ENCODE measurements at places on chromosomes 12 and 14.

GRCh38 chr12:12899530-12900380 lies 8.4 kb downstream of the GPRC5A start:
- DNase-seq: no peak

- DNase-seq: no peak
Observed at GRCh38 chr14:51236314-51236713, 3.7 kb upstream of the TMX1 start.

DNA sequence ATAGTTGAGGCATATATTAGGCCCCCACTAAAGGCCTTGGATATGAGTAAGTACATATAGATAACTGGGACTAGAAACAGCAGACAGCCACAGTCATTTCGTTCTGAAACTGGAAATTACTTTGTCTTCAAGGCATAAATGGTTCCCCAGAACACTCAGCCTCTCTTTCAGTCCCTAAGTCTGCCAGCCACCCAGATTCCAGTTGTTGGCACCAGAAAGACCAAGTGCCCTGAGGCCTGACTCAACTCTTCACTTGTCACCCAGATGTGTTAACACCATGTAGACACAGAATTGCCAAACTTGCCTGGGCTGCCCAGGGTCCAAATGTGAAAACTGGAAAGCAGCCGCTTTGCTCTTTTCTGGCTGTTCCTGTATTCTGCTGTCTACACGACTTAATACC lies 3.0 kb upstream of the LGALS3 start:
- no peak for DNase-seq

- DNase-seq: no peak
Observed at GRCh38 chr12:50112456-50113218, 601 bp downstream of the COX14 start.

DNA sequence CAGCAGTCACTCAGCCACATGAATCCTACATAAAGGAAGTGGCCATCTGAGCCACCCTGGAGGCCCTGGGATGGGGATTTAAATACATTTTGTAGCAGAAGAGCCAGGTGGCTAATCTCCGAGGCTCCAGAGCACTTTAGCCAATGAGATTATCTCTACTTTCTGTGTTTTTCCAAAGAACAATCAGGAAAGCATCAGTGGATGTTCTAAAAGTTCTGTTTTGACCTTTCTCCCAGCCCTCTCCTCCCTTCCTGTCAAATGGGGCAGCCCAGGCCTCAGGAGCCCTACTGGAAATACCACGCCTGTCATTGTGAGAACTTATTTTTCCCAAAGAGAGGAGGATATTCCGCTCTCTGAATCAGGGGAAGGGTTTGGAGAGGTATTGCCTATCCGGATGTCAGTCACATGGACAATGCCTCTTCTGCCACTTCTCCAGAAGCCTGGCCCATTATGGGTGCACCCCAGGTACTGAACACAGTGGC lies 336.8 kb upstream of the FKBP4 start:
- no peak for DNase-seq

DNA sequence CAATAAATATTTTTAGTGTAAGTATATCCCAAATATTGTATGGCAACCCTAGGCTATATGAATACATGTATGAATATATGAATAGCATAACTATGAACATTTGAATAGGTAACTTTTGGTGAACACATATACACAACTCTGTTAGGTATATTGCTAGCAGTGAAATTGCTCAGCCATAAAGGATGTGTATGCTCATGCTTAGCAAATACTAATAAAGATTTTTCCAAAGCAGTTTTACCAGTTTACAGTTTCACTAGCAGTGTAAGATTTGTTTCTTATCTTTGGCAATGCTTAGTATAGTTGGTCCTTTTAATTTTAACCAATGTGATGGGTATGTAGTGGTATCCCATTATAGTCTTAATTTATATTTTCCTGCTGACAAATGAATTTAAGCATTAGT lies 5.3 kb upstream of the DAAM1 start:
- DNase-seq: no peak

DNA sequence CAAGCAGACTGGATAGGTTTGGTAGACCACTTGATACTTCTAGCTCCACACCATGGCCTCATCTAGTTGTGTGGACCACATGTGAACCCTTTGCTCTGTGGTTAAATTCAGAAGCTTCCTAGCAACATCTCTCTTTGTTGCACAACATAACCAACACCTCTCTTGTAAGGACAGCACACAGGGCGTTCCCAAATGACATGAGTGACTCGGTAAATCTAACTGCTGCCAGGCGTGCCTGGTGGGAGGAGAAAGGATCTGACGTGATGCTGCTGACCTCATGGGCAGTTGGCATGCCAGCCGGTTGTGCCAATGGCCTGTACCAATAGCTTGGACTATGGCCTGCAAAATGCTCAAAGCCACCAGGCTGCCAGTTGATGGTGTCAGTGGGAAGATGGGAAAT lies 93.8 kb downstream of the CPSF2 start:
- no peak for DNase-seq

GRCh38 chr12:109888179-109889020 lies 8.1 kb upstream of the GLTP start:
- DNase-seq: no peak

DNA sequence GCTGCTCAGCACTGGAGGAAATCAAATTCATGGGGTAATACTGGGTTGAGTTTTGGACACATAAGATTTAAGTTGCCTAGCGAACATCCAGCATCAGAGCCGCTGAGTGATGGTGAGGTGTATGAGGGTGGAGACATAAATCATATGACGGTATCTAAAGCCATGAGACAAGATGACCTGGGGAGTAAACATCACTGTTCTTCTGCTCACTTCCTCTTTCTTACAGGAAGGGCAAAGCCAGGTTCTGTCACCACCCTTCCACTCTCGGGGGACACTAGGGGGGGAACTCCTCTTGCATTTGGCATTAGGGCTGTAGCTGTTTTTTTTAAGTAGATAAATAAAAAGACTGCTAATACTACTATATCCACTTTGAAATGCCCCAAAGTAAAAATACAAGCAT lies 24.0 kb downstream of the PRDM4 start:
- no peak for DNase-seq

GRCh38 chr12:124640056-124640455 lies 72.6 kb upstream of the NCOR2 start:
- DNase-seq: no peak

- DNase-seq: no peak
Observed at GRCh38 chr14:103418481-103418818, 33.2 kb downstream of the MARK3 start.

DNA sequence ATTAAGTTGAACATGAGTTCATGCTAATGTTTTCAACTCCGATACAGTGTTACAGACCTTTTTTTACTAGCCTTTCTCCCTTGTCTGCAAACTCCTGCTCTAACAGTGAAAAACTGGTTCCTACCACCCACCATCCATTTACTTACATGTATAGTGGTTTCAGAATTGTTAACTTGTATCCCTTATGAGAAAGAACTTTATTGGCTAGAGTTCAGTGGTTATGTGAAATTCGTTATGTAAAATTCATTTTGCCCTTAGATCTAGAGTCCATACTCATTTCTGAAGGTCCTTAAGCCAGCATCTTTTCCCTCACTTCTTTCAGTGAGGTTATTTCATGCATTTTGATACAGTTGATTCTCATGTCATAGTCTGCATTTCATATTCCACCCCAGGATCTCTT lies 51.0 kb downstream of the PRKCH start:
- DNase-seq: no peak

DNA sequence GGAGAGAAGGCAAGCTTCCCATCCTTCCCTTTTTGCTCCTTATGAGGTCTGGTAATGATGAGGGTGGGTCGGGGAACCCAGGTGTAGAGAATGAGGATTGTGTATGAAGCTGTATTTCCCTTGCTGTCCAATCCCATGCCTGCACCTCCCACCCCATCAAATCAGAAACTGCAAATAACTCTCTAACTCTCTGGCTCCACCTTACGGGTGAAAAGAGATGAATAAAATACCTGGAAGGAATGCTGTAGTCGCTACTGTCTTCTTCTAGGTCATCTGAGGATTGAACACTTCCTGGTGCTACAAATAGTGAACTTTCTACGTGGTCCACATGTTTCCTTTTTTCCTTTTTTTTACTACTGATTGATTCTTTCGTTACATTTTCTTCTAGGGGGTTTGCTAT lies 38.9 kb upstream of the DICER1 start:
- DNase-seq: no peak

DNA sequence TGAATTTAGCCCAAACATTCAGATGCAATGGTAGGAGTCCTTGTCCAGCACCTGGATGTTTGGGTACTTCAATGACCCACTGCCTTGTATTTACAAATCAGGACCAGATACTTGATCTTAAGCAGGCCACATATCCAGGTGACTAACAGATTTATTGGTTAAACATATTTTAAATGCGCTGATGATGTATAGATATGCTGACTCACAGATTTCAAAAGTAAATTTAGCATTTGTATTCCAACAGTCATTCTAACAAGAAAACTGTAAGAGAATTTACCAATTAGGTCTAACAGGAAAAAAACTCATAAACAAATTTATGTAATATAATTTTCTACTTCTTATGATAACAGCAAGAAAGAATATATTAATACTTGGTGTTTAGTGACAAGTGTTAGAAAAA lies 29.4 kb upstream of the MYF6 start:
- no peak for DNase-seq

- no peak for DNase-seq
Observed at GRCh38 chr14:91496790-91497189, 13.3 kb downstream of the PPP4R3A start.

- DNase-seq: no peak
Observed at GRCh38 chr14:77314043-77314442, 6.6 kb downstream of the POMT2 start.

GRCh38 chr12:50297996-50298395 lies 14.7 kb upstream of the LIMA1 start:
- DNase-seq: no peak

- DNase-seq: no peak
Observed at GRCh38 chr14:103391048-103391447, 5.8 kb downstream of the MARK3 start.

GRCh38 chr12:42587601-42588523 lies 1.7 kb downstream of the PRICKLE1 start:
- no peak for DNase-seq
